Lung microvascular endothelial cell (primary cell): ENCODE measurements at places on chromosomes 3 and 15.

- DNase-seq: no peak
These were observed 20.6 kb upstream of the FBLN2 start for GRCh38 chr3:13528217-13528867.

DNA sequence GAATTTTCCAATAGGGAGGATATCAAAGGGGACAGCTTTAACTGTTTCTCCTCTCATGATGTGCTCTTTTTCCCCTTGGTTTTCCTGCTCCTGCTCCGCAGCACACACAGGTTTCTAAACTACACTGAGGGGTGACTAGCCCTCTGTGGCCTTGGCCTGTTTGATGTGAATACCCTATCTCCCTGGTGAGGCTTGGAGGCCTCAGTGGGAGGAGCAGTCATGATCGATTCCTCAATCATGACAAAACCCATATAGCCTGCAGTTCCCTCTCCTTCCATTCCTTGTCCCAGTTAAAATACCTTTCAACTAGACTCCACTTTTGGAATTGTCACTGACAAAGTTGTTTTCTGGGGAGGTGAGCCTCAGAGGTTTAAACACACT, 24.0 kb upstream of the USP3 start:
- no peak for DNase-seq

- peak; percentile 61 for DNase-seq
These were observed at the start of gene GPR160 for GRCh38 chr3:170037463-170038433. GPR160 (plus strand) TSS chr3:170037995; CDS start chr3:170083973, 45,978 bp downstream.

GRCh38 chr3:42446111-42447050, 36.0 kb upstream of the LYZL4 start:
- DNase-seq: no peak

DNA sequence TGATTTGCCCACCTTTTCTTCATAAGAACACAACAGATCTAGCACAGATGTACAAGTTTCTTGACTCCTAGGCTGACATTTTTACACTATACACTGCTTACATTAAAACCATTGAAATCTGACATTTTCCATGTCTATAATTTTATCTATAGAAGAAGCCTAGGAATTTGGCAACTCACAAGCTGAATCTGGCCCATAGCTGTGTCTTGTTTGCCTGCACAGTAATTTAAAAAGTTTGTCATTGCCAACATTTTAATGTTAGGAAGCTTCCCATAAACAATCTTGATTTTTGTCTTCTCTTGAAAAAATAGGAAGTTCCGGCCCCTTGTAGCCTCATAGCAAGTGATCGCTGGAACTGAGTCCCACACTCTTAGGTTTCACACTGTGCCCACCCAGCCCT, 394.6 kb upstream of the AZI2 start:
- no peak for DNase-seq

DNA sequence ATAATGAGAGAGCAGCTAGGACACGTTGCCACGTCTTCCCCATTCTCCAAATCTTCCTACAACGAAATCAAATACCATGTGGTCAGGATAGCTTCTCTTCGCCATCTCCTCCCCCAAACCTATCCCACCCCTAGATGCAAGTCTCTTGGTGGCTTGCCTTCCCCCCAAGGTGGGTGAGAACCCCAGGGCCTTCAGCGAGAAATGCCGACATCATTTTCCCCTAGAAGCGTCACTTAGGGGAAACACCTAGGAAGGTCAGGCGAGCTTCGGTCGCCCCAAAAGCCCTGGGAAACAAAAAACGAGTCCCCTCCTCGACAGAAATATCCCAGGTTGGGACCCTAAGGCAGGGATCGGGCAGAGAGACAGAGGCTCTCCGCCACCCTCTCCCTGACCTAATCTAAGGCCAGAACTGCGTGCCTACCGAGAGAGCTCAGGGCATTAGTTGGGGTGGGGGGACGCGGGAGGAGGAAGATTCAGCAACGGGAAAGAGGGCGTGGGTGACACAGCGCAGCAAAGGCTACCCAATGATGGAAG, 502 bp downstream of the DPH3 start:
- peak; percentile 7 for DNase-seq

DNA sequence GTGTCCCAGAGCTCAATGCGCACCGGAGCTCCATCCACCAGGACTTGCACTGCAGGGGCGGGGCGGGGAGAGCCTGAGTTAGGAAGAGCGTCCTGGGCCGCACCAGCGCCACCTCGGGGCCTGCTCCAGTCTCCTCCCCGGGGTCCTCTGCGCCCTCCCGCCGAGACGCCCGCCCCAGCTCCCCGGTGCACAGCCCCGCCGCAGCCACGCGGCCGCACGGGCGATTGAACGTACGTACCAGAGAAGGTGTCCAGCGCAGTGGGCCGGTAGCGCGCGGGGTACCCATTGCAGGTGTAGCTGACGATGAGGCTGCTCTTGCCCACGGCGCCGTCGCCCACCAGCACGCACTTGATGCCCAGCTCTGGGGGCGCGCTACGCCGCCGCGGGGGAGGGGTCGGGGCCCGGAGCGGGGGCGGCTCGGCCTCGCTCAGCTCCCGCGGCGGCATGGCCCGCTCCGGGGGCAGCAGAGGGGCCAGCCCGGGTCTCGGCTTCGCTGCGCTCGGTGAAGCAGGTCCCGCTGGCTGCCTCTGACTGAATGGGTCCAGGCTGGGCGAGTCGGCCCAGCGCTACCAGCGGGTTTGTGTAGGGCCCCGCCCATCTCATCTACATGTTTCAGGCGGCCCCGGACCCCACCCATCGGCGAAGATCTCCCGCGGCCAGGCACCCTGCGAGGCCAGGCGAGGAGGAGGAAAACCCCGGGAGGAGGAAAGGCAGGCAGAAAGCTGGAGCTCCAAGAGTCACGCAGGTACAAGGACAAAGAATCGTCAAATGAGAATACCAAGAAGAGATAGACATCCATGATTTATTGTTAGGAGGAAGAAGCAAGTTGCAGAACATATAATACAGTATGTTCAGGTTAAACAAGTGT, at the start of gene RHOV:
Gene RHOV, minus strand, starts transcription at position 541 of the 868 bp plus-strand sequence. Its CDS starts 95 bp downstream, at position 446.
- peak; percentile 45 for DNase-seq

DNA sequence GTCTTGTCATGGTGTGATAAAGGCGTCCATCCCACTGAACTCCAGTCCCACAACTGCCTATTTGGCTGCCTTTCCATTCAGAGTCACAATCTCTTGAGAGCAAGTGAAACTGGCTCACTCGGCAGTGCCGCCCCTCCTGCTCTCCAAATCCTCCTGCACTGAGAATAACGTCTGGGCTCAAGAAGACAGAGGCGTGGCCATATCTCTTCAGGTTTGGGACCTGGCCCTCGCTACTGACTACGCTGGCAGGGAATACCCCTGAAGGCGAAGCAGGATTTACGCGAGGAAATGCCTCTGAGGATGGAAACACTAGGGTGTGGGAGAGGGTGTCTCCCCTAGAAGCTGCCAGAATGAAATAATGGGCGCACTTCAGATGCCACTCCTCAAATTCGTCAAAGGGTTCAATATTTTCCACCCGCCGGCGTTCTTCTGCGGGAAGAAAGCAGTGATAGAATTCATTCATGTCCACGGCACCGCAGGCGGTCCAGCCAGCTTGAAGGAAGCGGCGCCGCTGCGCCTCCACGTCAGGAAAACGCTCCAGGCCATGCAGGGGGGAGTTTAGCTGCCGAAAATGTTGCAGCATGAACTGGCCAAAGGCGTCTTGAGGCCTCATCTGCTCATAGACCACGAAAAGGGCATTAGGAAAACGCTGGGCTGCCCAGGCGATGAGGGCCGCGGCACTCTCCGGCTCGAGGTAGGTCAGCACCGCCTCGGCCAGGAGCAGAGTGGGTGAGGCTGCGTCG, 985 bp downstream of the LCMT2 start:
- no peak for DNase-seq

DNA sequence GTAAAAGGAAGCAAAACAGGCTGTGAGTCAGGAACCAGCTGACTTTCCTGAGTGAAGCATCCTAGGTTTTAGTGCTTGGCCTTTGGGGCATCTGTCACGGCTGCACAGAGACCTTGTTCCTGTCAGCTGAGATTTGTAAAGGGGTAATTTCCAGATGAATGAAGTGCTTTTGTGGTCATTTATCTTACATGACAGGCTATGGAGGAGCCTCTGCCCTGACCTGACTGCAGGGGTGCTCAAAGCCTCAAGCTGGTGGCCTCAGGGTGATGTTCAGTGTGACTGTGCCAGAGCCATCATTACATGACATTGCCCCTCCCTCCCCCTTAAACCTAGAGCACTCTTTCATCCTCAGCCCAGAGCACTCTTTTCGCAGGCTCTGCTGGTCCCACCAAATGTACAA, 132.5 kb downstream of the ARNT2 start:
- DNase-seq: no peak

GRCh38 chr3:129650256-129650872, 43.9 kb upstream of the PLXND1 start:
- DNase-seq: peak; percentile 74

- no peak for DNase-seq
These were observed 34.0 kb downstream of the MYRIP start for GRCh38 chr3:39843440-39843839.

- DNase-seq: no peak
These were observed 62.6 kb downstream of the PLXNA1 start for GRCh38 chr3:127045435-127046045.

GRCh38 chr3:44722103-44722401, 7.4 kb upstream of the ZNF501 start:
- DNase-seq: no peak

DNA sequence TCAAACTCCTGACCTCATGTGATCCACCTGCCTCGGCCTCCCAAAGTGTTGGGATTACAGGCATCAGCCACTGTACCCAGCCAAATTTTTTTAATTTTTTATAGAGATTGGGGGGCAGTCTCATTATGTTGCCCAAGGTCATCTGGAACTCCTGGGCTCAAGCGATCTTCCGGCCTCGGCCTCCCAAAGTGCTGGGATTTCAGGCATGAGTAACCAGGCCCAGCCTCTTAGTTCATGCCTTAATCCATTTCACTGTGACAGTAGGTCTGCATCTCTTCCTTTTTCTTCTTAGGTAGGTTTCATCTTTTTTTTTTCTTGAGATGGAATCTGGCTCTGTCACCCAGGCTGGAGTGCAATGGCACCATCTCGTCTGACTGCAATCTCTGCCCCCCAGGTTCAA, 37.3 kb upstream of the PPP4R2 start:
- no peak for DNase-seq

DNA sequence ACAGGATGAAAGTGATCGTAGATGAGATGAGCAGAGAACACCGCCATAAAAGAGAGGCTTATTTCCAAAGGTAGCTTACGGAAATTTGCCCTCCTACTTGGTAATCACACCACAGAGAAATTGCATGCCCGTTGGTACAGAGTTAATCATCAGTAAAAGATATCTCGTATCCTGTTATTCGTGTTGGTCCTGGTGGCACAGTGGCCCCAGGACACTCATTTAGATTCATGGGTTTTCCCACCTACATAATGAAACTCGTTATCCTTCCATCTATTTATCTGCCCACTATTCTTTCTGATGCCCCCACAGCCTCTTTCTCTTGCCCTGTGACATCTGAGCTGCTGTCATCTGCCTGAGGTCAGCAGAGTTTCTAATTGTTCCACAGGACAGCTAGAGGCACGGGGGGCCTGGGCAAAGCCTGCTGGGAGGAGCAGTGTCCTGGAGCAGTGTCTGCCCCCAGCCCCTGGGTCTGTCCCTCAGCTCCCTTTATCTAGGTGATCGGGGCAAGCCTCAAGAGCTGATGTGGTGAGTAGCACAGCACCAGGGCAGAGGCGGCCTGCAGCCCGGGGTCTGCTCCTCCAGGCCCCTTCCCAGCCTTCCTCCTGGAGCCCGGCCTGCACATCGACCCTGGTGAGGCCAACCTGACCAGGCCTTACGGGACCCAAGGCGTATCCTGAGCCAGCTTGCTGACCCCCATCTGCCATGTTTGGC, 42.2 kb downstream of the PXYLP1 start:
- DNase-seq: no peak

GRCh38 chr3:69879051-69879450, 120.5 kb upstream of the SAMMSON start:
- DNase-seq: no peak

- DNase-seq: no peak
These were observed 2.7 kb upstream of the SELENOS start for GRCh38 chr15:101280007-101280406.

DNA sequence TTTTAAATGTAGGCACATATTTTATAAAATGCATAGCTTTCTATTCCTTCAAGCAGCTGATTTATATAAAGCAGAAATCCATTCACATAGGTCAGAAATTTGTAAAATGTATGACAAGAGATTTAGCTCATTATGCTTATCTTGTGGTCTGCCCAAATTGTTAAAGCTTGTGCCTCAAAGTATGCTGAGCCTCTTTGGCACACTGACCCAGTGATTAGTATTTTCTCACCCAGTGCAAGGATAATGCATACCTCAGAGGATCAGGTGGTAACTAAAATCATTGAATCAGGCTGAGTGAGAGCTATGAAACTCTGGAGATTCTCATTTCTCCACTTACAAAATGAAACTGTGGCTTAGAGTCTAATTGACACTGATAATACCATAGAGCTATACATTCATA, 533.3 kb downstream of the FGF12 start:
- DNase-seq: no peak

GRCh38 chr3:16482770-16483531, 30.5 kb downstream of the RFTN1 start:
- no peak for DNase-seq

DNA sequence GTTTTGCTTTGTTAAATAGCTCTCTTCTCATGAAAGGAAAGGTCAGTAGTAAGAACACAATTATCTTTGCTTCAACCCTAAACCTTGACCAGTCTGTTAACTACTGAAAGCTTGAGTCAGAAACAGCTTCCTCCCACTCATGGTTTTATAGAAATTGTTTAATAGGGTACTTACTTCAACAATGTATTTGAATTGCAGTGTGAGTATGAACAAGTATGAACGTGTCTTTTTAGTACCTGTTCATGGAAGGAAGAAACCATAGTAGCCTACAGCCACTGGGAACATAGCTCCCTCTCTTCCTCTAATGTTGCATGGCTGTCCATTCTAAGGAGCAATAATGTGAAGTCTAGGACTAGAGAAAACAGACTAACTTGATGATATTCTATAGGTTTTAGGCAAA, 311.0 kb downstream of the MCTP2 start:
- no peak for DNase-seq

DNA sequence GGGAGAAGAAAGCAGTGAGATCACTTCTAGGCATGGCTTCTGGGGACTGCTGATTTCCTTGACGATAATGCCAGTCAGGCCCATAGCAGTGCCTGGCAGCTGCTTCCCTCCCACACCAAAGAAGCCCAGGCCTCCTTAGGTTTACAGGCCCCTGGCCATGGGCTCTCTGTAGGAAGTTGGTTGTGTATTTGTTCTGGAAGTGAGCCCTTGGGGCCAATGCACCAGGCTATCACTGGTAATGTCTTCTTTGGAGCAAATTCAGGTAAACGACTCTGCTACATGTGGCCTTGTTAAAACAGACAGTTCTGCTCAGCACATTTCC, 89.3 kb downstream of the CCNL1 start:
- DNase-seq: peak; percentile 43

GRCh38 chr3:174100744-174101143, 703.2 kb downstream of the NLGN1 start:
- DNase-seq: no peak

DNA sequence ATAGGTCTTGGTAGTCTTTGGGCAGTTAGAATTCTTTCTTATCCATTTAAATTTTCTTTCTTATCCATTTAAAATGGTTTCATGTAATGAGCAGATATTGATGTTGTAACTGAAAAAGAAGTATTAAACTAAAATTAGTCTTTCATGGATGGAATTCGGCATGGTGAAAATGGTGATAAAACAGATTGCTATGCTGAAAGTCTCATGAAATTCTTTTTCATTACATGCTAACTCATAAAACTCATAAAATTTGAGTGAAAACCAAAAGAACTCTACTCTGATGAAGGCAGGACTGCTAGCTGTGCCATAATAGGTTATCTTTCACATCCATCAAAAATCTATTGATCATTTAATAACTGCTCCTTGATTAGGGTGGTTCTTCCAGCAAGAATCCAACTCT, 3.9 kb upstream of the CD96 start:
- DNase-seq: no peak

- no peak for DNase-seq
These were observed 36.9 kb upstream of the FILIP1L start for GRCh38 chr3:100151024-100151707.
